T-cell (primary cell): ENCODE measurements at places on chromosomes 7 and 10.

DNA sequence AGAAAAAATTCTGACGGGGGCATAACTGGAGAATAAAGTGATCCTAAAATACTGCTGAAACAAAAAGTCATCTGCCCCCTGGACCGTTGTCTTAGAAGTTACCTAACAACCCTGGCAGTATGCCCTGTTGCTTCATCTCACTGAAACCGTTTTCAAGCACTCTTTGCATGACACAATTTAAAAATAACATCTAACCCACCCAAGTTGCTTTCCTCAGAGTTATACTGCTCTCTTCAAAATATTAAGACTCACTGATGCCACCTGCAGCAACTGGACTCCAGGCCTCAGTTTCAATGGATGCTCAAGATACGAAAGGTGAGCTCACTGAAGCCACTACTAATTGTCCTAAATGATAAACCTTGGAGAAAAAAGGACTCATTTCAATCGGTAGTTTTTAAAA is 57.4 kb downstream of the CDK6 start:
- no peaks in the 10 kb centered on the region for H3K27me3 ChIP-seq
- no peak overlapping the region for H3K27ac ChIP-seq
- peaks cover 3% of the 10 kb centered on the region for H3K4me1 ChIP-seq
- DNase-seq, result no peak
- no peak overlapping the region for H3K4me3 ChIP-seq

DNA sequence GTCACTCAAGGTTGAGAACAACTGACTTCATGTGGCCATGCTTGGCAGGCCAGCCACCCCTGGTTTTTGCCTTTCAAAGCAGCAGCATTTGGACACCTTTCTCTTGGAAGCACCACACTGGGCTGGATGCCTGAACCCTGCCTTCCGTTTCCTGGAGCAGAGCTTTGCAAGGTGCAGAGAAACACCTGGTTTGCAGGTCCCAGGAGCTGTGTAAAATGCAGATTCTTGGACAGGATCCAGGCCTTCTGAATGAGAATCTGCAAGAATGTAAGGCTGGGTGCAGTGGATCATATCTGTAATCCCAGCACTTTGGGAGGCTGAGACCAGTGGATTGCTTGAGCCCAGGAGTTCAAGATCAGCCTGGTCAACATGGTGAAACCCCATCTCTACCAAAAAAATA is 18.0 kb upstream of the DUSP5 start:
- H3K4me1 ChIP-seq, result no peaks in the 10 kb centered on the region
- H3K4me3 ChIP-seq, result no peak overlapping the region
- H3K27ac ChIP-seq, result no peak overlapping the region
- H3K36me3 ChIP-seq, result no peaks in the 10 kb centered on the region
- no peak for DNase-seq
- peaks cover 5% of the 10 kb centered on the region for H3K27me3 ChIP-seq

- H3K4me3 ChIP-seq, result no peak overlapping the region
- no peaks in the 10 kb centered on the region for H3K4me1 ChIP-seq
- H3K27ac ChIP-seq, result no peak overlapping the region
- H3K27me3 ChIP-seq, result no peaks in the 10 kb centered on the region
- no peaks in the 10 kb centered on the region for H3K36me3 ChIP-seq
These were observed 32.8 kb downstream of the TMEM130 start for GRCh38 chr7:98836811-98837629.

DNA sequence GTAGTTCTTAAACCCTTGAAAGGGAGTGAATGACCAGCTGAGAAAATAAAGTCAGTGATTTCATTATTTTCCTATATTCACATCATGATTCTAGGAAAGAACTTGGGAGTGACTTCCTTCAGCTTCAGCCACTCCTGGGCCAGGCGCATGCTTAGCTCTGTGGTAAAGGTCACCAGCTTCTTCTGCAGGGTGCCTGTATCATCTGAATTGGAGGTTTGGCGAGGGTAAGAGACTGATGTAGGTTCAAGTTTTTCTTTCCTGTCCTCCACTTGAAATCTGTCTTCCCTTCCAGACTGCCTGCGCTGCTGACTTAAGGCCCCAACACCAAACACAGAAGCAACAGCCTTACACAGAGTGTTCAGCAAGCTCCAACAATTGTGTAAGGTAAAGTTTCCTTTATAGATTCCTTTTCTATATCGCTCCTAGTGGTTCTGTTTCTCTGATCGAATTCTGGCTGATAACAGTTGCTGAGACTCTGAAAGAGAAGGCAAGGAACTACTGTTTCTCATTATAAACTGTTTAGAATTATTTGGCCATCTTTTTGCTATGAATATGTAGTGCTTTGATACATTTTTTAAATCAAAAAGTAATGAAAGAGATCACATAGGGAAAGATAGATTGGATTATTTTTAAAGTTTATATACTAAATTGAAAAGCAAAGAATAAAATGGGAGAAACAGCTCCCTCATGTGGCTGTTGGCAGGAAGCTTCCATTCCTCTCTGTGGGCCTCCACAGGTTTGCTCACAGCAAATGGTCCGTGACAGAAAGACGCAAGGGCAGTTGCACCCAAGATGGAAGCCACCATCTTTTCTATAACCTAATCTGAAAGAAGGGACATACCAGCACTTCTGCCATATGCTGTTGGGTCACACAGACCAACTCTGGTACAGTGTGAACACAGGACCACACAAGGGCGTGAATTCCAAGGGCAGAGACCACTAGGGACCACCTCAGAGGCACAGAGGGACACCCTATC is 14.0 kb downstream of the GATAD1 start:
- H3K4me3 ChIP-seq, result no peak overlapping the region
- no peak overlapping the region for H3K27ac ChIP-seq
- H3K27me3 ChIP-seq, result no peaks in the 10 kb centered on the region

GRCh38 chr7:32868116-32868515 is 23.4 kb downstream of the KBTBD2 start:
- DNase-seq, result no peak
- H3K36me3 ChIP-seq, result peaks cover 42% of the 10 kb centered on the region
- H3K27me3 ChIP-seq, result no peaks in the 10 kb centered on the region
- no peaks in the 10 kb centered on the region for H3K4me1 ChIP-seq

GRCh38 chr10:48767373-48768143 is 82.9 kb downstream of the WDFY4 start:
- H3K36me3 ChIP-seq, result no peaks in the 10 kb centered on the region
- no peak overlapping the region for H3K27ac ChIP-seq
- DNase-seq, result no peak

DNA sequence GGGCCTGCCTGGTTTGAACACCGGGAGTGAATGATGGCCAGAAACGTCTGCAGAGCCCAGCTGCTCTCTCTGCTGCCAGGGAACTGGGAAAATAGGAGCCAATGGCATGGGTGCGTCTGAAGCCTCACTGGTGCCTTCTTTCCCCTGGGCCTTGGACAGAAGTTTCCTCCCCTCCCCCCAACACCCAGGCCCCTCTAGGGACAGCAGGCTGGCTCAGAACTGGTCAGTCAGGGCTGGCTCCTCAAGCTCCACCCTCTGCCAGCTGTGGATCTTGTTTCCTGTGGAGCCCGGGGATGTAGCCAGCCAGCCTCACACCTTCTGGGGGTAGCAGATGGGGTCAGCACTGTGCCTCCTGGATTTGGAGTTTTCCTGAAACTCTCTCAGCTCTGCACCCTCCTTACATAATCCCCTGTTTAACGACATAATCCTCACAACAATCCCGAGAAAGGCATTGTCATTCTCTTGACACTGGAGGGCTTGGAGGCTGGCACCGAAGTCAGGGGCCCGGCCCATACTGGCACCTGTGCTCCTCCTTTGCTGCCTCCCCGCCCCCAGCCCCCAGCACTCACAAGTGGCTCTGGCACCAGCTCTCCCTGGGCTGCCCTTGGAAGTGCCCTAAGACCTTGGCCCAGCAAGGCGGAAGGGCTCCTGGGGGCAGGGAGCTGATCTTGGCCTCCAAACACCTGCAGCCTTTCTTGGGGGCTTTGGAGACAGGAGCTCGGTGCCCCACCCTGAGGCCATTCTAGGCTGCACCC is 5.7 kb downstream of the LDB3 start:
- H3K4me3 ChIP-seq, result no peak overlapping the region
- H3K4me1 ChIP-seq, result no peaks in the 10 kb centered on the region
- H3K27ac ChIP-seq, result no peak overlapping the region
- no peak for DNase-seq
- H3K27me3 ChIP-seq, result peaks cover 11% of the 10 kb centered on the region
- no peaks in the 10 kb centered on the region for H3K36me3 ChIP-seq

- peaks cover 20% of the 10 kb centered on the region for H3K27me3 ChIP-seq
- H3K27ac ChIP-seq, result no peak overlapping the region
- no peaks in the 10 kb centered on the region for H3K36me3 ChIP-seq
- H3K4me3 ChIP-seq, result no peak overlapping the region
- no peak for DNase-seq
These were observed 497.2 kb downstream of the PLXNA4 start for GRCh38 chr7:132078891-132079735.

DNA sequence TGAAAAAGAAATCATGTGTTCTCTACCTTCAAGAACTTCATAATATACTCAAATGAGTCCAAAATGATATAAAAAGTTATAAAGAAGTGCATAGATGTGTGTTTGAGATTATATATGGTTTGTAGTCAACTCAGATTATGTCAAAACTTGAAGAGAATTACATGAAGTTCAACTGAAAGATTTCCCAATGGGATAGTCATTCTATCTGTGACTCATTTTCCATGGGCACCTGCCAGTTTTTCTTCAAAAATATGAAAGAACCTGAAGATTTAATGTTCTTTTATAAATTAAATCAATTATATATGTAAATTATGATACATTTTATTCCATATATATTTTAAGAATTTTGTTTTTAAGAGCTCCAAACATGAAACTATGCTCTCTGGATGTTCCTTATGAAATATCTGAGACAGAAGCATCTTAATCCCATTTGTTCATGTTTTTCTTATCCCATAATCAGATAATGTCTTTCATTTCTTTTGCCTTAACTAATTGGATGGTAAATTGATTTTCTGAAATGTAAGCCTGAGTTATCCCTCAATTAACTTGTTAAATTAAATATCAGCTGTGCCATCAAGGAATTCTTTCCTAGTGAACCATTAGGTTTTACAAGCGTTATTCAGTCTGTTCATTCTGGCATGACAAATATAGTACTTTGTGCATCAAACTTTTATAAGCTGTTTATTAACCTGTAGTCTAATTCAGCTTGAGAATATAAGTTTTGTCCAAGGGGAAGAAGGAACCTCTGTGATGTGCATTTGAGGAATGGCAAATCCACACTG is 387.1 kb downstream of the IPMK start:
- H3K4me1 ChIP-seq, result no peaks in the 10 kb centered on the region
- no peak overlapping the region for H3K27ac ChIP-seq
- H3K4me3 ChIP-seq, result no peak overlapping the region
- H3K27me3 ChIP-seq, result no peaks in the 10 kb centered on the region

GRCh38 chr10:132848951-132849545 is 63.1 kb upstream of the NKX6-2 start:
- H3K27me3 ChIP-seq, result no peaks in the 10 kb centered on the region
- no peak overlapping the region for H3K4me3 ChIP-seq
- H3K4me1 ChIP-seq, result peaks cover 18% of the 10 kb centered on the region

DNA sequence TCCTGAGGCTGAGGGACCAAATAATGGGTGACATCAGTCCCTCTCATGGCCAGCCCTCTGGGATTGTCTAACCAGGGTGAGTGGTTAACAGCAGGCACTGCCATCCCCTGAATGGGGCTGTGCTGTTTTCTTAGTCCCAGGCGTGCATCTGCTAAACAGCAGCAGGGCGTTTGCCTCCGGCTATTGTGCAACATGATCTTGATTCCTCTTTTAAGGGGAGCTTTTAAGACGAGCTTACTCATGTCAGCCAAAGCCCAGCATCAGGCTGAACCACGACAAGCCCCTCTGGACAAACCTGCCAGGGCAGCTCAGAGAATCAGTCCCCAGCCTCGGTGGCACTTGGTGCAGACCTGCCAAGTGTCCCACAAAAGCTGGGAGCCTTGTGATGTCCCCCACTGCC is 16.2 kb upstream of the IGFBP3 start:
- no peak for DNase-seq
- H3K36me3 ChIP-seq, result no peaks in the 10 kb centered on the region
- no peaks in the 10 kb centered on the region for H3K27me3 ChIP-seq
- H3K4me3 ChIP-seq, result no peak overlapping the region
- no peak overlapping the region for H3K27ac ChIP-seq

- no peak for DNase-seq
- H3K36me3 ChIP-seq, result peaks cover 48% of the 10 kb centered on the region
- H3K27me3 ChIP-seq, result no peaks in the 10 kb centered on the region
- H3K27ac ChIP-seq, result peak overlapping the region; percentile 73
- H3K4me3 ChIP-seq, result peak overlapping the region; percentile 74
These were observed 1.6 kb downstream of the POLM start for GRCh38 chr7:44080686-44081265.

- no peak for DNase-seq
- no peak overlapping the region for H3K4me3 ChIP-seq
- H3K4me1 ChIP-seq, result no peaks in the 10 kb centered on the region
- peak overlapping the region; percentile 51 for H3K27ac ChIP-seq
- peaks cover 55% of the 10 kb centered on the region for H3K36me3 ChIP-seq
These were observed 16.5 kb downstream of the DENND10 start for GRCh38 chr10:119120413-119120867.

GRCh38 chr10:34764472-34764946 is 50.6 kb downstream of the PARD3 start:
- DNase-seq, result no peak
- no peak overlapping the region for H3K27ac ChIP-seq
- H3K27me3 ChIP-seq, result no peaks in the 10 kb centered on the region
- no peak overlapping the region for H3K4me3 ChIP-seq

- no peak for DNase-seq
- H3K4me1 ChIP-seq, result peaks cover 3% of the 10 kb centered on the region
- no peaks in the 10 kb centered on the region for H3K36me3 ChIP-seq
- no peak overlapping the region for H3K4me3 ChIP-seq
These were observed 45.9 kb downstream of the SGMS1 start for GRCh38 chr10:50577681-50578350.

GRCh38 chr10:121510201-121510771 is 88.0 kb downstream of the FGFR2 start:
- no peak overlapping the region for H3K27ac ChIP-seq
- H3K4me3 ChIP-seq, result no peak overlapping the region
- H3K27me3 ChIP-seq, result no peaks in the 10 kb centered on the region
- DNase-seq, result no peak

DNA sequence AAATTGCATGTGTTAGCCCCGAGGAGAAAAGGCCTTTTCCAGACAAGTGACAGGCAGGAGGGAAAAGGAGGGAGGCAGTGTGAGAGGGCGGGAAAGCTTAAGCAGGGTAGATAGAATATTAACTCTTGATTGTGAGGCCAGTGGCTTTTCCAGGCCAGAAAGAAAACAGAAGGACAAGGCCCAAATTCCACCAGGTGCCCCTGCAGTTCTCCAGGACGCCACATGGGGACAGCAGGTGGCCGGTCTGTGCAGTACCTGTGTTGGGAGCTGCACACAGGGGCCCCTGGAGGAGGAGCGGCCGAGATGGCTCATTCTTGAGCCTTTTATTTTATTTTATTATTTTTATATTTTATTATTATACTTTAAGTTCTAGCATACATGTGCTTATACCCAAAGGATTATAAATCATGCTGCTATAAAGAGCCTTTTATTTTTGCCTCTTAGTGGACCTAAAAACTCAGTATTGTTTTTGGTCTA is 141.3 kb upstream of the KLF14 start:
- DNase-seq, result peak; percentile 36
- H3K27ac ChIP-seq, result no peak overlapping the region
- H3K4me3 ChIP-seq, result no peak overlapping the region
- H3K27me3 ChIP-seq, result no peaks in the 10 kb centered on the region
- H3K4me1 ChIP-seq, result peaks cover 3% of the 10 kb centered on the region
- H3K36me3 ChIP-seq, result peaks cover 60% of the 10 kb centered on the region
